ENCODE measurements at places on chromosomes 6 and 20.

- DNase-seq = no peak
Measured at GRCh38 chr6:96899451-96899998, 1.8 kb upstream of the NDUFAF4 start.

- DNase-seq = no peak
Measured at GRCh38 chr20:60934724-60935123, 317.3 kb upstream of the CDH4 start.

DNA sequence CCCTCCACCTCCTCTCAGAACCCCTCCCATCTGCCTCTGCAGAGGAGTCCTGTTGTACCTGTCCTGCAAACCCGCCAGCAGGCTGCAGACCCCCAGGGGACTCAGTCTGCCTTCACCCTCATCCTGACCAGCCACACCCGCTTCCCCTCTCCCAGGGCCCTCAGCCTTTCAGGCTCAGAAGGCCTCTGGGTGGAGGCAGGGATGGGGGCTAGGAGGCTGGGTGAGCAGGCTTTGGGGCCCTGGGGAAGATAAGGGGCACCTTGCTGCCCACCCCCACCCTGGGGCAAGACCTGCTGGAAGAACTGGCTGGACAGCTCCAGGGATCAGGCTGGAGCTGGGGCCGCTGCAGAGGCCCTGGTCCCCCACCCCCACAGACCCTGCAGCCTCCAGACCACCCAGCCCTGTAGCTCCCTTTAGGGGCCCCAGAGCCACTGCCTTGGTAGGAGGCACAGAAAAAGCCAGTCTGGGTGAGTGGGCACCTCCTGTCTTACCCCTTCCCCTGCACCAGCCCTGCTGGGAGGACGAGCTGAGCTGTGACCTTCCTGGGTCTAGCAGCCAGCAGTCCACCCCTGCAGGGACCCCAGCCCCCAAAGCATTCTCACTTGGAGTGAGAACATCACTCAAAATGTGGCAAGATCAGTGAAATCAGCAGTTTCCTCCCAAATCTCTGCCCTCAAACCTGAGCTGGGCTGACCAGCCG lies 5.2 kb downstream of the TEAD3 start:
- no peak for DNase-seq

DNA sequence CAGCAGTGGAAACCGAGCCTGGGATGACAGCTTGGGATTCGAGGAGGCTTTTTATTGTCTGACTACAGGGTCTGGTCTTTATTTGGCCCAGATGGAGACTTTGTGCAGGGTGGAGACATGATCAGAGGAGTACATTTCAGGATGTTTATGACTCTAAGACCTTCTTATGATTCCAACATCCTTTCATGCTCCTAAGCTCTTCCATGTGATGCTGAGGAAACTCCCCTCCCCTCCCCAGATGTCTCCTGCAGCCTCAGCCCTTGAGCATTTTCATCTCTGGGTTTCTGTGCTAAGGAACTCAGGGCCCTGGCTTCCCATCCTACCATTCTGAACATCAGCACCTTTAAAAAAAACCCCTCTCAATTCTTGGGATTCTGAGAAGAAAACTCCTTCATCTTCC lies 186.6 kb downstream of the SOX4 start:
- DNase-seq = no peak

DNA sequence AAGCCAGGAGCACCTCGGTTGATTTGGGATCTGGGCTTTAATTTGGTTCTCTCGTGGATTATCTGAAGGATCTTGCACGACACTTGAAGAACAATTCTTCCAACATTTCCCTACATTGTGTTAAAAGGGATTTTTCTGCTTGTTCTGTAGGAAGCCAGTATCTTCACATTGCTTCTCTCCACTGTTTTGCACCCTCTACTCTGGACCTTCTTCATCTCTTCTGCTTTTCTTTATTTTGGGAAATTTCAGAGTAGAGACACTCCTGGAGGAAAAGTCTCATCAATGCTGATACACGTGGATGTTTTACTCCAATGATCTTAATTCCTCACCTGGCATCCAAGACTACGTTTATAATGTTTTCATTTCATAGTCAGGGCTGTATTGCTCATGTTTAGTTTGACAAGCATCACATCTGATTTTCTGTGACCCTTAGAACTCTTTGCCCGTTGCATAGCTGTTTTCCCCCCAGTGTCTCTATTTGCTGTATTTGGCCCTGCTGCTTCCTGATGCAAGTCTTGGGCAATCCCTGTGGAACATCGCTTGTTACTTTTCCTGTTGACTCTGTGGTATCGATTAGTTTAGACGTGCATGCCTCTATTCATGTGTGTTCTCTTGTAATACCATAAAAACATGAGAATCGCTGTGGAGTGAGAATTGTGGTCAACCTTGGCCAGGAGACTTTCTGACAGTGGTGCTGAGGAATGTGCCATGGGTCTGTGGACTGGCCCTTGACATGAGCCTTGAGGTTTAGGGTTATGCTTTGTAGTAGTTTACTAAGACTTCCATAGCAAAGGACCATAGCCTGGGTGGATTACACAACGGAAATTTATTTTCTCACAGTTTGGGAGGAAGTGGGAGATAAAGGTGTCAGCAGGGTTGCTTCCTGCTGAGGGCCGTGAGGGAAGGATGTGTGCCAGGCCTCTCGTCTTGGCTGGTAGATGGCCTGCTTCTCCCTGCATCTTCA lies 12.5 kb downstream of the PLCB1 start:
- no peak for DNase-seq
